ENCODE measurements at places on chromosomes 4 and X.
A peak's percentile ranks its signal among the peaks of the same experiment; 100 is the strongest.

DNA sequence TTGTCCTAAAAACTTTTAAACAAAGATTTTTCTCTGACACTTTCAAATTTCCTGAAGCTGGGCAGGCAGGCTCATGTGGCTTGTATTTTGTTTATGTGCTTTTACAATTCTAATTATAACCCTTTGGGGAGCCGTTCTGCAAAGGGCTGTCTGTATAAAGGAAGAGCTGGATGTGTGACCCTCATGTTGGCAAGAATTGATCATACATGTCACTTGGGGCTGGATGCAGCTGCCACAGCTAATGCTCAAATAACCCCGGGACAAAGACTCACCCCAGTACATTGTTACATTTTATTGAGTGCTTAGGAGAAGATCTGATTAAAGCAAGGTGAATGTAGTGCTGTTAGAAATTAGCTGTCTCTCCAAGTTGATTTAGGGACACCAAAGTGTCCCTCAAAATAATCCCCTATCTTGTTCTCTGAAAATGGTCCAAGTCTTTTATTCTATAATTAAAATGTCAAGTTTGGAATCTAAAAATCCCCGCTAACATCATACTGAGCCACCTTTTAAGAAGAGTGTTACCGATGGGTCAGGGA lies 13.0 kb upstream of the DAPP1 start:
- DNase-seq, result no peak

- no peak for DNase-seq
These were observed 12.2 kb upstream of the ASMTL start for GRCh38 chrX:1464971-1465285.

- no peak for DNase-seq
These were observed 208.8 kb downstream of the TMA16 start for GRCh38 chr4:163703251-163703650.

DNA sequence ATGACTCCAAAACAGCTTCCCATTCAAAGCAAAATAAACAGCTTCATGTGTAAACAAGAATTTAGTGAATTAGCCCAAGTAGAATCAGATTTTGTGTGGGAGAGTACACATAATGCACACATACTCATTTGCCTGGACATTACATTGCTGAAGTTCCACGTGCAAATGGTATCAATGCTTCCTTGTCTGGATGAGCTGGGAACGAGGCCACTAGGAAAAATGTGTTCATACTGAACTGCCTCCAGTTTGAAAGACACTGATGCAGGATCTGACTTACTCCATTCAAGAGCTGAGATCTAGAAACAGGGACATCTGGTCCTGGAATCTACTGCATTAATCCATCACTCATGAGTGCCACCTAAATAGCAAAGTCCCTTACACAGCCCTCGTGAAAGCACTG lies 228.0 kb downstream of the APBB2 start:
- DNase-seq, result no peak

- DNase-seq, result no peak
These were observed 35.2 kb upstream of the PHEX start for GRCh38 chrX:21996872-21997455.

- no peak for DNase-seq
These were observed 291.7 kb downstream of the INPP4B start for GRCh38 chr4:142554412-142554811.

DNA sequence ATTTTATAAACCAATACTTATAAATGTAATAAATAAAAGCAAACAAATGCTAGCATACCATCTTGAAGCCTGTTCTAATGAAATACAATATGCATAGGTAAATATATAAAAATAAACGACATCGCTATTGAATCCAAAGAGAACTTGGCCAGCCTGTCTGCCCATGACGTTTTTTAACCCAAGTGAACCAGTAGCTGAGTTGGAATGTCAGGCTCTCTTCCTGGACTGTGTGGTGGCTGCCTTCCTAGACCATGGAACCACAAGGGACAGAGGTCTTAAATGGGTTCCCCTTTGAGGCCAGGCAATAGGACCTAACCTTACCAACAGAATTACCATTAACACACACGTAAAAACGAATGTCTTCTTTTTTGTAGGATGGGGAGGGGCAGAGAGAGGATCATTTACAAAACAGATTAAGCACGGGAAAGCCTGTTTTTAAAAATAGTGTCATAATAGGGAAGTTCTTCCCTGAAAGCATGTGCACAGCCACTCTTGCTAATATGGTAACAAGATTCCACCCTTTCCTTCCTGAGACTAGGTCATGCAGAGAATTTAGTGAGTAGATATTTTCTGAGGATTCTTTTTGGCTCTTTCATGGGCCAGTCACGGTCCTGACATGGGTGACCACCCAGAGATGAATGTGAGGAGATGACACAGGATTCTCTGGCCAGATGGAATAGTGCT lies 69.4 kb upstream of the ACSL1 start:
- no peak for DNase-seq

DNA sequence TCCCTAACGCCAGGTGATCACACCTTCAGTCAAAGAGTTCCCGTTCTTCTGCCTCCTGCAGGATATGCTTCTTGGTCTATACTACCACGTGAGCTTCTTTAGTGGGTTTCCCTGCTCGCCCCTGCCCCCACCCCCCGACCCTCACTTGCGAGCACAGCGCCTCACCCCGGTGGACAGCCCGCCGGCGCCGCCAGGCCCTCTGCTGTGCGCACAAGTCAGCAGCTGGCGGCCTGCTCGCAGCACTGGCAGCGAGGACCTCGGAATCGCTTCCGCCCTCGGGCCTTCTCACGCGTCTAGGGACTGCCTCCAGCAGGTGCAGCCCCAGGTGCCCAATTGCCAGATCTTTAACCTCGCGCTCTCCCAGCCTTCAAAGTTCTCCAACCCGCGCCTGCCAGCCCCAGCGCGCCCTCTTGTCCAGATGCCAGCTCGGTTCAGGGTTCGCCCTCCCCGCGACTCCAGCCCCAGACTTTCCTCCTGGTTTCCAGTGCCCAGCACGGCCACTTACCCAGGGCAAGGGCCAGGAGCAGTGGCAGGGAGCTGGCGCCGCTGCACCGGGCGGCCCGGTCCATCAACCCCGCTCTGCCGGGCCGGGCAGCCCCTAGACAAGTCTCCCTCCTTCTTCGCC lies 454 bp downstream of the BTC start:
- DNase-seq, result peak; percentile 66

GRCh38 chr4:151537687-151538086 lies 128.7 kb downstream of the FHIP1A start:
- no peak for DNase-seq

GRCh38 chr4:139900964-139901376 lies 235.4 kb downstream of the MGST2 start:
- DNase-seq, result no peak

GRCh38 chrX:2690856-2691542 lies at the start of gene CD99:
TSS of gene CD99 (plus strand) at chrX:2691295. CDS start at chrX:2691361, 66 bp downstream.
- peak; percentile 85 for DNase-seq

DNA sequence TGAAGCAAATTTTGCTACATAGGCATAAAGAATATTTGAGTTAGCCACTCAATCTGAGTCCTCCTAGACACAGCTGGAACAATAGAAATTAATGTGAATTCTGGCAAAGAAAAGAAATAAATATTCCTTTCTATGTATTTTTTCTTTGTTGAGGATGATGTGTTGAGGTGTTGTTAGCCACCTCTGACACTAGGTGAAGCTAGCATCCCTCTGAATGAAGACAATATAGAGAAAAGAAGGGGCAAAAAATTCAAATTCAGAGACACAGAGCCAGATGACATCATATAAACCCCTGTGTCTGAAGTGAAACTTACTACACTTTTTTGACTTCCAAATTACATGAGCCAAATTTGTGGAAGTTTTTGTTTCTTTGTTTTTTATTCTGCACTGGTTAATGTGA lies 34.6 kb upstream of the TMPRSS11D start:
- DNase-seq, result no peak

- no peak for DNase-seq
These were observed 29.1 kb downstream of the RAB33B start for GRCh38 chr4:139483000-139483399.
